ENCODE measurements at places on chromosomes 7 and 10. TPM values are rescaled to one million over a fixed set of nuclear protein-coding genes. Genes with fewer than 3 reads are reported as not detected.

GRCh38 chr10:107502229-107502985 lies 337.9 kb upstream of the SORCS1 start:
- no peak for DNase-seq

Gene PLPP4
- not detected for total RNA-seq

GRCh38 chr10:109457302-109457638 lies 466.0 kb downstream of the XPNPEP1 start:
- no peak for DNase-seq

Gene NOBOX
- total RNA-seq, result not detected

GRCh38 chr10:48300556-48300955 lies 5.9 kb upstream of the MAPK8 start:
- DNase-seq, result no peak

Gene SPDYE5
- not detected for total RNA-seq

Gene C10orf67
- 0.23 TPM for total RNA-seq

DNA sequence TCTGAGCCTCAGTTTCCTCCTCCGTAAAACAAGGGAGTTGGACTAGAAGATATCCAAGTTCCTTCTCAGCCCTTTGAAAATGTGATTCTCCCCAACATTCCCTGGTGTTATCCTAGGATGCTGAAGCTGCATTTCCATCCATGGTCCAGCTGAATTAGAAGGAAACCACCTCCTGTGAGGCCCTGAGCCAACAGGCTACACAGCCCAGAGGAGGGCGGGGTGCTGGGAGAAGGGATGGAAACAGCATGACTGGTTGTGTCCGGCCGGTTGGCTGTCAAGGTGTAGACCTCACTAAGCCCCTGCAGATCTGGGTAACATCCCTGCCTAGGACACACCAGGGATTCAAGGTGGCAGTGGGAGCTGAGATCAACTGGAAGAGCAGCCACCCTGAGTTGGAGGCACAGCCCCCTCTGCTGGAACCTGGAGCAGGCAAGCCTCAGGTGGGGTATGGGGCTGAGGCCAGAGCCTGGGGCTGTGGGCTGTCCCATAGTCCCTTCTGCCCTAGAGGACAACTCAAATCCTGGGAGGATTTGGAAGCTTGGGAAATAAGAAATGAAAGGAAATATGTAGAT lies 72.0 kb downstream of the PAX2 start:
- no peak for DNase-seq

DNA sequence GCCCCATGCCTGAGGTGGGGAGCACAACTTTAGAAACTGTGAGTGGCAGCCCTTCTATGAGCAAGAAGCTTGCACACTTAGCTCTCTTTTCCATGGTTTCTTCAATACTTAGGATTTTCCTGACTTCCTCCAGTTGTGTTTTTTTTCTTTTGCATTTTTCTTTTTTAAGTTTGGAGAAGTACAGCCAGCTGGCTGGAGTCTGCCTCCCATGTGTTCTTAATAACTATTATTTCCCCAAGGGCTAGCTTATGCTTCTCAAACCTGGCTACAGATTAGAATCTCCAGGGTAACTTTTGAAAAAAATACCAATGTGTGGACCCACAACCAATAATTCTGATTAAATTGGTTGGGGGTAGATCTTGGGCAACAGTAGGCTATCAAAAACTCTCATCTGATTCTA lies 37.4 kb upstream of the MEOX2 start:
- no peak for DNase-seq

GRCh38 chr7:36210291-36210922 lies 57.4 kb downstream of the EEPD1 start:
- no peak for DNase-seq

DNA sequence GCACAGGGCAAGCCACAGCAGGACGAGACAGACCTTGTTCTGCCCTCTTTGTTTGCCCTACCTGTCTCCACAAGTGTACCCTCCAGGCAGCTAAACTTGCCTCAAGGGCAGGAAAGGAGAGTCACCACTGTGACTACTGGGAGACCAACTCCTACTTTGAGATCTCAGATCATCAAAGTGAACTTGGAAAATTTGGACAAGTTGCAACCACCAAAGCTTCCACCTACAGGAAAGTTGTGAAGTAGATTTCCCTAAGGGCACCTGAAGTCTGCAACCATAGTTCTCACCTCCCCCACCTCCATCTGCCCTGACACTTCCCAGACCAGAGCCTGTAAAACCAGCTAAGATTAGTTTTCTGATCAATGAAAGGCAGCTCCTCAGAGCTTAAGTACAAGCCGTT lies 2.5 kb upstream of the WDR91 start:
- DNase-seq, result no peak

GRCh38 chr10:43251419-43252165 lies 15.3 kb downstream of the RASGEF1A start:
- DNase-seq, result peak; percentile 2

DNA sequence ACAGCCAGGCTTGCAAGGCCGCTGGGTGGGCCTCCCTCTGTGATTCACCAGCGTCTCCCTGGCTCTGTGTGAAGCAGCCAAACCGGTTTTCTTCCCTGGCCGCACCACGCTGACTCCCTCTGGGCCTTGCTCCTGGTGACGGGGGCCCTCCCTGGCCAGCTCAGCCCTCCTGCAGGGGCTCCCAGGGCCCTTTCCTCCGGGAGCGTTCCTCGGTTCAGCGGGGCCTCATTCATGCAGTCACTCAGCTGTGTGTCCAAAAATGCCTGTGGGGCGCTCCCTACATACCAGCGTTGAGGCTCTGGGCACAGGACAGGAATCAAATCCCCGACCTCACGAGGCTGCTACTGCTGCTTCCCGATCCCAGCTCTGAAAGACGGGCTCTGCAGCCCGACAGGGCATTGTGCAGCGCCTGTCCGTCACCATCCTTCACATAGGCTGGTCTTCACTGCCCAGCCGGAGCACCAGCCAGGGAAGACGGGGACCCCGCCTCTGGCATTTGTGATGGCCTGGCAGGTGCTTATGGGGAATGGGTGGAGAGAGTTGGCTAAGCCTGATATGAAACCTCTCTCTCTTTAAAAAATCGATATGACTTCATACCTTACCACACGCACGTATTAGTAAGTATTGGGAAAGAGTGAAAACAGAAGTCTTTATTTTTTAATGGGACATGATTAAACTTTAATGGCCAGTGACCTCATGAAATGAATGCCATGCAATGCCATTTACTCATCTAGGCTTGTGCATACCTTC lies 110.0 kb upstream of the SHH start:
- no peak for DNase-seq

- DNase-seq, result no peak
Measured at GRCh38 chr7:120992965-120993494, 4.5 kb downstream of the CPED1 start.

GRCh38 chr7:75870557-75871161 lies 8.2 kb upstream of the RHBDD2 start:
- no peak for DNase-seq

DNA sequence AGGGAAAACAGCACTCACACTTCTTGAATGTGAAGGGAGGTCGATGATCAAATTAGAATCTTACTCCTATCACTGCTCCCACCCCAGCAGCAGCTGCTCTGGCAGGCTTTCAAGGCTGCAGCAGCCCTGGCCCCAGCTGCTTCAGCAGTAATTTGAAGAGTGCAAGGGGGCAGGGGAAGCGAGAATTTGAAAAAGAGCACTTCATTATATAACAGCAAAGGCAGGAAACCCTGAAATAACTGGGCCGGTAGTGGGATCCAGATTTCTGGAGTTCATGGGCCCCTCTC lies 44.9 kb downstream of the MYPN start:
- no peak for DNase-seq

GRCh38 chr7:143434660-143435059 lies 8.6 kb upstream of the TAS2R60 start:
- no peak for DNase-seq

DNA sequence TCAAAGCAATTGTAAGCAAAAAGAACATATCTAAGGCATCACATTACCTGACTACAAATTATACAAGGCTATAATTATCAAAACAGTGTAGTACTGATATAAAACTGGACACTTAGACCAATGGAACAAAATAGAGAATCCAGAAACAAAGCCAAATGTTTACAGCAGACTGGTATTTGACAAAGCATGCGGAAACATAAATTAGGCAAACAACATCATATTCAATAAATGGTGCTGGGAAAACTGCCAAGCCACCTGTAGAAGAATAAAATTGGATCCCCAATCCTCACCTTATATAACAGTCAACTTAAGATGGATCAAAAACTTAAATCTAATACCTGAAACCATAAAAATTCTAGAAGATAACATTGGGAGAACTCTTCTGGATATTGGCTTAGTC lies 240.8 kb upstream of the POM121L12 start:
- no peak for DNase-seq

Gene ZNF316
- 23.2 TPM for total RNA-seq
